ENCODE measurements at places on chromosomes 2 and 18.
A peak's percentile ranks its signal among the peaks of the same experiment; 100 is the strongest.

DNA sequence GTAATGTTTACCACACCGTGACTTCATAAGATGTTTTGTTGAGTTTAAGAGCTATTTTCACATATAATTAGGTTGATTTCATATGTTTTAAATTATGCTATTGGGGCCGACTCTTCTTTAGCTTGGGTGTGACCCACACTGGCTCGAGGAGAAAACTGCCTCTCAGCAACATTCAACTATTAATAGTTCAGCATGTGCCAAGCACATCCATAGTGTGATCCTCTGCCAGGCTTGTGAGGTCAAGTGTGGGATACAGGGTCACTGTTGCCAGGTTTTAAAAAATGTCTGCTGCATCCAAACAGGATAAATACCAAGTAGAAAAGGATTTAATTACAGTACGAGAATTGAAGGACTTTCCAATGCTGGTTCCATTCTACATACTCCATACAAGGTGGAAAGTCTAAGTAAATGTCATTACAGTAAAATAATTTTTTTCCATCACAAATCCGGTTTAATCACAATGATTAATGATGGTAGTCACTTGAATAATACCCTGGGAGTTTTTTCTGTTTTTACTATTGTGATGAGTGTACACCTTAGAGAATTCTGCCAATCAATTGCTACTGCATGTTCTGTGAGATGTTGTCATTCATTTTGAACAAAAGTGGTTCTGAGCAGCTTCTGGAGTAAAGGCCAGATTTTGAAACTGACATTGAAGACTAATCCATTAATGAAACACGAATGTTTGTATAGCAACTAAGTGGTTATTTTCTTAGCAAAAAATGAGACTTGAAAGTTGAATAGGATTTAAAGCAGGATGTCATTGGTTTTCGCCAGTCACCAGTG, 84.5 kb downstream of the ABI2 start:
- DNase-seq = no peak

GRCh38 chr2:50374711-50375110, 657.2 kb downstream of the NRXN1 start:
- DNase-seq = no peak

GRCh38 chr2:177279847-177280246, 15.3 kb upstream of the NFE2L2 start:
- no peak for DNase-seq

GRCh38 chr2:144516411-144516980, 3.4 kb downstream of the ZEB2 start:
- DNase-seq = no peak

DNA sequence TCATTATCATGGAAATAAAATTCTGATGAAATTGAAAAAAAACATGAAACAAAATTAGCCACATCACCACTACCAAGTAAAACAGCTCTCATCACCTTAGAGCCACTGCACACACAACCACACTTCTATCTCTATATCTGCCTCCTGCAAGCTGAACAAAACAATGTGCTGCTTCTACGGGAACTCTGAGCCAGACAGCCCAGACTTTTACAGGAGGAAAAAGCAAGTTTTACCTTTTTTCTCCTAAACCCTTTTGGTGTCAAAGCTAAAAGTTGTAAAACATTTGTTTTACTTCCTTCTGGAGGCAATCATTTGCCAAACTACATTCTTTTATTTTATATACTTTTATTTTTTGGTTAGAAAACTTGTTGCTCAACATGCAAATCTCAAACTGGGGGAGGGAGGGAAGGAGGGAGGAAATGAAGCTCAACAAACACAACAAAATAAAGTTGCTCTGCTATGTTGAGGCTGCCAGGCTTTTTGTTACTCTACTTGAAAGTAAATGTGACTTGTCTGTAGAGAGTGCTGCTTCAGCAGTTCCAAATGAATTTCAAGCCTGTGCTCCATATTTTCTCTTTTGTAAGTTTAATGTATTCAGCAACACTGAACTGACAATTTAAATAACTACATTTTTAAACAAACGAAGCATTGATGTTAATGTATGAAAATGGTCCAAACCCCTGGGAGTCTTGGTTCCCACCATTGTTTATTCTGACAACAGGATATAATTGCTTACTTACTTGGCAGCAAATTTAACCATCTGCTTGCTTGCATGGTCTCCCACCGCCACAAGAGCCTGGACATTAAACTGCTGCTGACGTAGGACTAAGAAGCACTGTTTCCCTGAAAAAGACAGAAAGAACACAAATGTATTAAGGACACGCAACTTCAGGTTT, 24.5 kb downstream of the DARS1 start:
- no peak for DNase-seq

- peak; percentile 70 for DNase-seq
Observed at GRCh38 chr2:45024600-45025291, 15.5 kb upstream of the SIX2 start.

- DNase-seq = no peak
Observed at GRCh38 chr2:191189112-191189635, 38.4 kb upstream of the STAT4 start.

DNA sequence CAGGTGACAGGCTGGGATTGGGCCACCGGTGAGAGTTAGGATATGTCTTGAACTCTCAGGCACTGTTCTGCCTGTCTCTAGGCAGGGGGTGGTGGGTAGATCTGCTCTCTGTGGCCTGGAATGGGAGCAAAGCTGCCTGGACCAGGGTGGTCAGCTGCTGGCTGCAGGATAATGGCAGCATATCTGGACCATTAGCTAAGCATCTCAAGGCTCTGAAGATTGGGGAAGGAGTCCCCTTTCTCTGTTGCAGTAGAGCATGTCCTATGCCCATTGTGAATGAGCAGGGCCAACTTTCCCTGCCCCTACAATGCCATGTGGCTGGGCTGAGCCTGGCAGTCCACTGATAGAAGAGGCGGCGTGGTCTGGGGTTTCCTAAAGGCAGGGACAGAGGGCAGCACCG, 34.6 kb downstream of the LOXHD1 start:
- no peak for DNase-seq

- no peak for DNase-seq
Observed at GRCh38 chr2:184646177-184646576, 47.8 kb downstream of the ZNF804A start.

- DNase-seq = no peak
Observed at GRCh38 chr18:23495723-23496440, 7.4 kb upstream of the RMC1 start.

GRCh38 chr2:223389624-223390023, 212.5 kb downstream of the SCG2 start:
- no peak for DNase-seq
